ENCODE measurements at places on chromosomes 12 and 14.

- DNase-seq = no peak
Measured at GRCh38 chr12:44385964-44386363, 490.2 kb downstream of the NELL2 start.

- DNase-seq = no peak
Measured at GRCh38 chr14:66782853-66783252, 274.9 kb downstream of the GPHN start.

- DNase-seq = no peak
Measured at GRCh38 chr12:12460935-12461922, 101.4 kb downstream of the DUSP16 start.

DNA sequence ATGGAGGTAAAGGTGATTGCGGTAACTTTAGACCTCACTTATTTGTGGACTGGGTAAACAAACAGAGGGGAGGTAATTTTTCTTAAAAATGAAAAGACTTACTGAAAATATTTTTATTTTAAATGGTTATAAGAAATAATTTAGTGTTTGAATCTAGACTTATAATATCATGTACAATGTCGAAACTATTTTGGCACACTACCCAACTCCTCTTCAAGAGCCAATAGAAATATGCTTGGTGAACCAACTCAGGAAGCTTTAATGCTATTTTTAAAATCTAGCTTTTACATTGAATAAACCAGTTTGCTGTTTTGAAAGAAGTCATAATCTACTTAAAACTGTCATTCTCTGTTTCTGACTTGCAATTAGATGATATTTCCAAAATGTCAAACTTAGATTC is 175.8 kb upstream of the NPAS3 start:
- no peak for DNase-seq

- no peak for DNase-seq
Measured at GRCh38 chr12:51848841-51849735, 570 bp upstream of the FIGNL2 start.

- DNase-seq = no peak
Measured at GRCh38 chr12:9674226-9674590, 4.7 kb downstream of the CLEC2D start.

GRCh38 chr12:96881608-96882007 is 25.4 kb upstream of the NEDD1 start:
- no peak for DNase-seq

- DNase-seq = no peak
Measured at GRCh38 chr14:65080960-65081747, 21.2 kb downstream of the MAX start.

GRCh38 chr12:111445726-111446581 is 40.2 kb downstream of the SH2B3 start:
- DNase-seq = peak; percentile 12

DNA sequence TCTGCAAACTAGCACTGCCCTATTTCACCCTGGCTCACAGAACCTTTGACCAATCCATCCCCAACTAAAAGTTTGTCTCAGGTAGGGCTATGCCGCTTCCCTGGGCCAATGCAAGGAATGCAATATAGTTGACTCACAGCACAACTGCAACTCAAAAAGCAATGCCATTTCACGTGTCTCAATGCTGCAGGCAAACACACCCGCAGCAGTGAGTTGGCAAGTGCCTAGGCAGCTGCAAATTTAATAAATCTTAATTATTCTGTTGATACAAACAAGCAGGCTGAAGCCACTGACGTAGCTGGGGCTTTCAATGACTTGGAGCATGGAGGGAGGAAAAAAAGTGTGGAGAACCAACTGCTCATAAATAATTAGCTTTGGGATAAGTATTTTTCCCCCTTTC is 87.9 kb downstream of the SYNE3 start:
- no peak for DNase-seq

DNA sequence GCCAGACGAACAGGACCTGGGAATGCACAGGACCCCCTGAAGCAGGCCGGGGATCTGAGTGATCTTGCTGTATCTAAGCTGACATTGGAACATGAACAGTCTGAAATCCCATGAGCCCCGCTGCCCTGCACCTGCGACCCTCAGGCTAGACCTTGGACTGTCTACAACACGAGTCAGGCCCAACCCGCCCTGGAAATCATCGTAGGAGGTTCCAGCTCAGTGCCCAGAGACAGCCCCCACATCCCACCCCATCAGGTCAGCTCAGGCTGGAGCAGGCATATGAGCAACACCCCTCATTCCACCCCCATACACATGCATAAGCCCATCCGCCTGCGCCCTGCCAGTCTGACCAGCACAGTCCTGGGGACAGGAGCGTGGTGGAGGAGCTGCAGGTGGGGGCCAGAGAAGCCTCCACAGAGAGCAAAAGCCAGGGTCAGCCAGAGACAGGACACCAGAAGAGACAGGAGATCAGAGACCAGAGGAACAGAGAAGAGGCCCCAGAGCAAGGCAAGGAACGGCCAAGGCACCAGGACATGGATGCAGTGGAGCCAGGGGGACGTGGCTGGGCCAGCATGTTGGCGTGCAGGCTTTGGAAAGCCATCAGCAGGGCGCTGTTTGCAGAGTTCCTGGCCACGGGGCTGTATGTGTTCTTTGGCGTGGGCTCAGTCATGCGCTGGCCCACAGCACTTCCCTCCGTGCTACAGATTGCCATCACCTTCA is at the start of gene AQP6:
TSS of gene AQP6 (plus strand) at position 307 of the 720 bp plus-strand sequence. CDS start at position 534, 227 bp downstream.
- no peak for DNase-seq

DNA sequence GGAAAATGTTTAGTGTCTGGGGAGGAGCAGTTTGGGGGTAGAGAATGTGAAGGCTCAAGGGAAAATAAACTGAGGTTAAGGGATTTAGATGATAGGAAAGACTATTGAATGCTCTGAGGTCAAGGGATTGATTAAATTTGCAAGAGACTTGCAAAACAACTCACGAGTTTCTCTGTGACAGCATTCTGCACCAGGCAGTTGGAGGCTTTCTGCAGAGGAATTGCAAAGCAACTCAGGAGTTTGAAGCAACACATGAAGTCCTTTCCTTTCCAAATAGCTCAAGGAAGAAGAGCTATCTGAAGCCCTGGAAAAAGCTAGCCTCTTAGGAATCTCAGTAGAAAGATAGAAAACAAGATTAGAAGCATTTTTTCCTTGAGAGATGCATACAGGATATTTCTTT is 23.9 kb downstream of the SLC7A8 start:
- DNase-seq = no peak

- DNase-seq = peak; percentile 72
Measured at GRCh38 chr12:124369827-124370378, 75.0 kb downstream of the RFLNA start.

DNA sequence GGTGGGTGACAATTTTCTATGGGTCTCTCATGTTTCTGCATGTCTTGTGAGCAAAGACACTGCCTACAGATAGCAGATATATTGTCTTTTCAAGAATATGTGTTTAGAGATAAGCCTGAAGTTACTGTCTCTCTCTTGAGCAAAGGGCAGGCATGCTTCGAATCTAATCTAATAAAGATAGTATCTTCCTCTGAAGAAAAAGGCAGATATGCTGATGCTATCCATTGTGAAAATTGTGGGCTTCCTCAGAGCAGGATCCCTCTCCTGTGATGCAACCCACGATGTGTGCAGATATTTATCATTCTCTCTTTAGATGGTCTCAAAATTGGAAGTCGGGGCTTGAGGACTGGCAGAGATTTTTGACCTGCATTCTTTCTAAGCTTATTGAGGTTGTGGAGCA is 187.0 kb downstream of the DACT1 start:
- DNase-seq = no peak

DNA sequence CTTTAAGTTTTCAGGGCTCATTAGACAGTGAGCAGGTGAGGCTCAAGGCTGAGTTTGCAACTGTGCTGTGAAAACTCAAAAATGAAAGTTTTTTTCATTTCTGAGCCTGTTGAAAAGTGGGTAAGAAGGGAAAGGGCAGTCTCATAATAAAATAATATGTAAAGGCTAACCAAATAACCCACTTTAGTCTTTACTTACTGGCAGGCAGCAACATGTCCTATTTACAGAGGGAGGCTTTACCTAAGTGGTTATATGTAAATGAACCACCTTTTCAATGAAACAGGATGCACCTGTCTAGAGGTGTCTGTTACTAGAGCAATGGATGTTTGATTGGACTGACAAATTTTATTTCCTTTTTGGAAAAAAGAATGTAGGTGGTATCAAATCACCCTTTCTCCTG is 158.0 kb downstream of the ETV6 start:
- no peak for DNase-seq

DNA sequence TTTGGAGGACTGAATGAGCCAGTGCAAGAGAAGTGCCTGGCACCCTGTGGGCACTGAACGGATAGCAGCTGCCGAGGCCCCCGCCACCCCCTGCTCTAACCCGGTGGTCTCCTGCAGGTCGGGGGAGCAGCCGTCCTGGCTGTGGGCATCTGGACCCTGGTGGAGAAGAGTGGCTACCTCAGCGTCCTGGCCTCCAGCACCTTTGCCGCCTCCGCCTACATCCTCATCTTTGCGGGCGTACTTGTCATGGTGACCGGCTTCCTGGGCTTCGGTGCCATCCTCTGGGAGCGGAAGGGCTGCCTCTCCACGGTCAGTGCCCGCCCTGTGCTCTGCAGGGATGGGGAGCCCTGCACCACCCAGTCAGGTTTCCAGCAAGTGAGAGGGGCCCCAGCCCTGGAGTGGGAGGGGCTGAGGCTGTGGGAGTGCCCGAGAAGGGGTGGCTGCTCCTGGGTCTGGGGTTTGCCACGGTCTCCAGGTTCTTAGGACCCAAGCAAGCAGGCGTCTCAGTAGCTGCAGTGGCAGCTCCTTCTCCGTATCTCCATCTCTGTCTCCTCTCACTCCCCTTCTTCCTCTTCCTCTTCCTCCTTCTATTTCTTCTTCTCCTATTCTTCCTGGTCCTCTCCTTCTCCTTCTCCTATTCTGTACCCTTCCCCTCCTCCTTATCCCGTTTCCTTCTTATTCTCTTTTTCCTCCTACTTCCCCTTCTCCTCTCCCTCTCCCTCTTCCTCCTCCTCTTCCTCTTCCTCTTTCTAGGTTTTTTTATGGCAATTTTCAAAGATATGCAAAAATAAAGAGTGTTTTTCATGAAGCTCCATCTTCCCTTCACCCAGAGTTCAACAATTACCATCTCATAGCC is 37.4 kb downstream of the TSPAN11 start:
- no peak for DNase-seq

- no peak for DNase-seq
Measured at GRCh38 chr14:27366596-27366995, 768.8 kb upstream of the NOVA1 start.

- DNase-seq = no peak
Measured at GRCh38 chr14:79378020-79378419, 833.3 kb downstream of the DIO2 start.

DNA sequence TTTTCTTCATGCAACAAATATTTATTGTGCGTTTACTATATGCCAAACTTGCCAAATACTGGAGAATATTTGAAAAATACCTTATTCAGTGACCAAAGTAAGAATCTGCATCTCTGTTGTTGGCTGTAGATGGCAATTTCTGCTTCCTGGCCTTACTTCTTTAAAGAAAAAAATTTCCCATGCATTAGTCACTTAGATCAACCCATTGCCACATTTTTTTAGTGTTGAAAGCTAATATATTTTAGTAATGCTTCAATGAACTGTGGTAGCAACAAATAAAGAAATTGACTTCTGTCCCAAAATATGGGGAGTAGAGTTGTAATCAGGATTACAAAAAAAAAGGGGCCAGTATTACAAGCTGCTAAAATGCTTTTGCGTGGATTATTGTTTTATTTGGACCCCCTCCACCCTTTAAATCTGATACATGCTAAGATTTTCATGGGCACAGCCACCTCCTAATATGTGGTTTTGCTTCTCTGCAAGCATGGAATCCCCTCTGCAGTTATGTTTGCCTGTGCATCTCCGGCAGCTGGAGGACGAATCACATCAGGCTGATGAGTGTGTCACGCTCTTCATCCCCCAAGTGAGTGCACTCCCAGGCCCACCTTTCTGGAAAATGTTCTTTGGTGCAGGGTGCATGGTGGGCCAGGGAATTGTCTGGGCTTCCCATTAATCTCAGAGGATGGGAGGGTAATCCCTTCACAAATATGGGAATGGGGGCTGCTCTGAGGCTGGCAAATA is 38.1 kb upstream of the PTCSC3 start:
- DNase-seq = no peak

DNA sequence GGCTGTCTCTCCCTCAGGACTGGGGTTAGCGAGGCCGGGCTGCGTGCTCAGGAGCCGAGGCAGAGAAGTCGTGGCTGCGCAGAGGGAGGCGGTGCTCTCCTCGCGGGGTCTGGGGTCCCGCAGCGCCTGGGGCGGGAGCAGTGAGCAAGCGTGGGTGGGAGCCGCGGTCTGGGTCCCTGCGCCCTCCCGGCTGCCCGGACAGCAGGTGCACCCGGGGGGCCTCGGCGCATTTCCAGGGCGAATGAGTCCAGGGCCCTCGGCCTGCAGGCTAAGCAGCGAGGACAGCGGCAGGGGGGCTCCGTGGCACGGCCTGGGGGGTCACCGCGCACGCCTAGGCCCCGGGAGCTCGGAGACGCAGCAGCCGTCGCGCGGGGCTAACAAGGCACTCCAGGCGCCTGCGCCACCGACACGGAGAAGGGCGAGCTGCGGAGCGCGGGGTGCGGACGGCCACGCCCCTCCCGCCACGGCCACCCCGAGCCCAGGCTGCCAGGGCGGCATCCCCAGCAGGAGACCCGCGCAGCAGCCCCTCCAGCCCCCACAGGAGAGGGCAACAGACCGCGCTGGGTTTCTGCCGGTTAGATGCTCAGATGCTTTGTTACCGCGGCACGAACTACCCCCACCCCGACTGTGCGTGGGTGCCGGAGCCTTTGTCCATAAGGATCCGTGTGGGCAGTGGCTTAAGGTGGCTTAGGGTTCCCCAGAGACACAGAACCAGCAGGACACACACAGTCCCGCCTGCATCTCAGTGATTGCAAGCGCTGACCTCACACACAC is 117.7 kb upstream of the C14orf180 start:
- DNase-seq = no peak

DNA sequence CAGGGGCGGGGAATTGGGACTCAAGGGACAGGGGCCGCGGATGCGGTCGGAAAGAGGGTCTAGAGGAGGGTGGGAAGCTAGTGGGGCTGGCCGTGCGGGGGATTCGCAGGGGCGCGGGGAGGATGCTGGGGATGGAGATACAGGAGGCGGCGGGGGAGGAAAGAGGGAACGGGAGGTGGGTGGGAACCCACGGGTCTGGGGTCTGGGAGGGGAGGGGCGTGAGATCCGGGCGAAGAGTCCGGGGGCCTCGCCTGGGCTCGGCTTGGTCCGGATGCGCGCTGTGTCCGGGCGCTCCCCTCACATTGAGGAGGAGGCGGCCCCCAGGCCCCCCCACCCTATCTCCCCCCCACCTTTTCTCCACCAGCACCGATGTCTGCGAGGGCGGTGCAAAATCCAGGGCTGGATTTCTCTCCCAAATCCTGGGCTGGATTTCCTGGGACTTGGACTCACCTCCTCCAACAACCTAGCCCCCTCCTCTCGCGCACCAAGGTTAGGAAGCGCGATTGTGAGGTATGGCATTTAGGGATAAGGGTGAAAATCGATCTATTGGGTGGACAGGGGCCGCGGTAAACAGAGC is at the start of gene AGAP2:
TSS of gene AGAP2 (minus strand) at position 82 of the 577 bp plus-strand sequence. CDS start 496 bp downstream, outside the sequence.
- no peak for DNase-seq

GRCh38 chr12:79250960-79251755 is 386.6 kb downstream of the SYT1 start:
- DNase-seq = no peak

DNA sequence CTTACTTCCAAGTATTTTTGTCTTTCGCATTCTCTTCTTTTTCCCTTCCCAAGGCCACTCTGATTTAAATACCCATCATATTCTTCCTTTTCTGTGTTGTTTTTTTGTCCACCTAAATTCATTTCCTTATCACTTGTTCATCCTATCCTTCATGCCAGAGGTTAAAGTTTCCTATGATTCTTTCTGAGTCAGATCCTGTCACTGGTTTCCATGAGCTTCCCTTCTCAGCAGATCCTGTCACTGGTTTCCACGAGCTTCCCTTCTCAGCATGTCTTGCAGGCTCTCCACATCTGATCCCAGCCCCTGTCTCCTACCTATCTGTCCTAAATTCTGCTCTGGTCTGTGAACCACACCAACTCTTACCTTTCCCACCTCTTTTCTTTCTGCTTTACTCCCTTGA is 311.8 kb upstream of the RGS6 start:
- no peak for DNase-seq
